ENCODE measurements at places on chromosomes 1 and 21.

GRCh38 chr1:246856371-246856770 is 75.4 kb downstream of the AHCTF1 start:
- no peak for DNase-seq

GRCh38 chr21:36790616-36791015 is 91.7 kb downstream of the SIM2 start:
- DNase-seq = no peak

- no peak for DNase-seq
Observed at GRCh38 chr1:14907416-14907815, 246.1 kb upstream of the TMEM51 start.

DNA sequence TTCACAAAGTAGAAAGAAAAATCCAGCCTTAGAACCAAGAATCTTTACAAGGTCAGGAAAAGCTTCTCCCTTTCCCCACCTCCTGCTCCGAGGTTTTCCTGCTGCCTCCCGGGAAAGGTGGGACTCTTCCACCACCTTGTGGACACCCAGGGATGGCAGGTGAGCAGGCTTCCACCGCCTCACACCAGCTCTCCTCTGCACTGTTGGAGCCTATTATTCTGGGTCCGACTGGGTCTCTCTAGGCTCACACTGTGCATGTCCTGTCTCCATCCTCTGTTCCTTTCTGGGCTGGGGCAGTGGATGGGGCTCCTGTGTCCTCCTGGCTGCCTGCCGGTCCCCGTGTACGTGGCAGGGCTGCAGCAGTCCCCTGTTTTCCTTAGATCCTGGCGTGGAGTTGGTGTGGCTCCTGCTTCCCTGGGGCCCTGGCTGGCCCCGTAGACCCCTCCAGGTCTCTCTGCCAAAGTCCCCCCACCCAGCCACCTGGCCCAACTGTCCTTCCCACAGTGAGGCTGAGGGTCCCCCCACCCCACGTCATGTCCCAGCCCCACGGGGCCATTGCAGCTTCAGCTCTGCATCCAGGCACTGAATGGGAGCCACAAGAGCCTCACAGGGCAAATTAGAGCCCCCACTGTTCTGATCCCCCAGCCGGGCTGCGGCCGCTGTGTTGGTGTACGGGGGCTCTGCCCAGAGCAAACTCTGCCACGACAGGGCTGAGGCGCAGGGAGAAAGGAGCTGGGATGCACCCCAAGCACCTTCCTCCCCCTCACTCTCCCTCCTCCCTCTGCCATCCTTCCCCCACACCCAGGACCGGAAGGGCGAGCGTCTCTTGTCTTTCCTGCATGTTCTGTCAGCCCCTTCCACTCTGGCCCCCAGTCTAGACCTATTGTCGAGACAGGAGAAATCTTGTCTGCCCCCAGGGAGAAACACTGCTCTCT is 3.3 kb upstream of the SLC45A1 start:
- peak; percentile 14 for DNase-seq

DNA sequence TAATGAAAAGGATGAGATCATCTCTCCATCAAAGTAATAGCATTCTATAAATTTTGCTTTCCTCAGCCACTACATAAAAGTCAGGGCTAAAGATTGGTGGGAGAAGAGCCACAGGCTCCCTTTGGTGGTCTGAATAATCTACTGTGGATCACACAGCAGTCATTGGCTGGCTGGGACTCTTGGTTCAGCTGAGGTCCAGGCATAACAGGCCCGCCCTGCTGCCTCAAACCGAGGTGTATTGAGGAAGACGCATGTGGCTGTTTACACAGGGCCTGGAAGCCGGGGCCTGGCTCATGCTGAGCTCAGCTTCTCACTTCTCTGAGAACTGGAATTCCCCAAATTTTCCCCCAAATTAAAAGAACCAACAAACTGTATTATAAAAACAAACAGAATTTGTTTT is 139.2 kb downstream of the PTPRC start:
- no peak for DNase-seq

- no peak for DNase-seq
Observed at GRCh38 chr1:172870901-172871606, 179.7 kb downstream of the TNFSF18 start.

GRCh38 chr1:85109475-85109874 is 61.2 kb upstream of the MCOLN3 start:
- DNase-seq = peak; percentile 5

DNA sequence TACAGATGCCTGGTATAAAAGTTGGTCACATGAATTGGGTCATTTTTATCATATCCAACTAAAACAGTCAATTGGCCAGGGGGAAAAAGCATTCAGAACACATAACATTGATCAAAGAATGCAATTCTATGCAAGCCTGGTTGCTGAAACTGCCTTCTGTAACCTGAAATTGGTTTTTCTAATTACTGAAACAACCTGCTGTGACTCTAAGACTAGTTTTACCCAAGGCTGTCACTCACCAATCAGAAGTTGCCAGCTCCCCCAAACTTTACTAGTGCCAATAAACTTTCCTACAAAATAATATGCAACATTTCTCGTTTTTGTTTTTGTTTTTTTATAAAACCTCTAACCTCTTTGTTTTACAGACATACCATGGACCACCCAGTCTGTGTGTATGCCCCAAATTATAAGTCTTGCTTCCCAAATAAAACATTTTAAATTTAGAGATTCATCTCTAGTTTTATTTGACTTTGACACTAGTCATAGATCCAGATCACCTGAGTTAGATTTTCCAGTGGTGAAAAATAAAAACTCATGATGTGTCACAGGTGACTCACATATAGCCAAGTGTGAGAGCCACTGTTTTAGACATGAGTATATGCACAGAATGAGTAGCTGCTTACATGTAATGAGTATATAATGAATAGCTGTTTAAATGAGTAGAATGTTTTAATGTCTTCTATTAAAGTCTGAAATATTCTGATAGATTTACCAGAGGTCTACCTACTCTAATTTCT is 64.2 kb upstream of the CR2 start:
- no peak for DNase-seq

- no peak for DNase-seq
Observed at GRCh38 chr21:18725653-18726052, 322.1 kb upstream of the TMPRSS15 start.

DNA sequence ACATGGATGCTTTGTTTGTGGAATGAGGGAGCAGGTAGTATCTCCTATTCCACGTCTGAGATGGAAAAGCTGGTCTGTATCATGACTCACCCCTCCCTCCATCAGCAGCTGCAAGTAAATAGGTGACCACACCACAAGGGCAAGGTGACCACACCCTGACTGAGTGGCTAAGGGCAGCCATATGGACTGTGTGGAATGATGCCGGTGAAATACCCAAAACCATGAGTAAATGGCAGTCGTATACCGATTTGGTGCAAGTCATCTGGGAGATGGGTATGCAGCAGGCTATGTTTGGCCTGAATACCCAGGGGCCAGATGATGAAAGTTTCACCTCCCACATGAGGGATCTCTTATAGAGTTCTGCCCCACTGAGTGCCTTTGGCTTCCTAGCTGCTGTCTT is 15.8 kb upstream of the UBE2U start:
- DNase-seq = no peak

GRCh38 chr1:156539818-156540355 is 32.5 kb downstream of the IQGAP3 start:
- no peak for DNase-seq

DNA sequence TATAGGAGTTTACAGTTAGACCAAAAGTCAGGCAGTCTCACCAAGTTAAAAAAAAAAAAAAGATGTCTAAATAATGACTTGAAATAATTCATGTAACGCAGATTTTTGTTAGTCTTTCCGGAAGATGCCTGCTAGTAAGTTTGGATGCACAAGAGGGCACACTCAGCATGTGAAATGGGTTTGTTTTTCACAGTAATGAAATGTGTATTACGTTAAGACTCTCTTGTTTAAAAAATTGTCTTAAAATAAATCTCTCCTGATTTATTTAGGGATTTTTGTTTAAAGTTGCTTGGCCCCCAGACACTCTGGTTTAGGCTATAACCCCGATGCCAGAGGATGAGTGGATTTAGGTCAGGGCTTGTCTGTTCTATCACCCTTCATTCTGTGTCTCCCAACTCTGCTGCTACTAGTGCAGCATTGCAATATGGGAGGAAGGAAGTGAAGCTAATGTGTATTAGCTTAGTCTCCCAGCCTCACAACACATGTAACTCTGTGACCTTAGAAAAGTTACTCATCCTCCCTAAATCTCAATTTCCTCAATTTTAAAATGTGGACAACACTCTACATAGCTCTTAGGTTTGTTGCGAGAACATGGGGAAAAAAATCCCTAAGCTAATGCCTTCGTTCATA is 25.7 kb downstream of the CTH start:
- no peak for DNase-seq

- no peak for DNase-seq
Observed at GRCh38 chr1:245067257-245067656, 87.5 kb upstream of the KIF26B start.

GRCh38 chr1:20343149-20343937 is 52.7 kb downstream of the VWA5B1 start:
- no peak for DNase-seq

GRCh38 chr1:16175610-16176553 is 20.0 kb upstream of the EPHA2 start:
- no peak for DNase-seq

- DNase-seq = no peak
Observed at GRCh38 chr1:222928212-222928611, 113.4 kb downstream of the DISP1 start.

All from activated CD4-positive, alpha-beta T cell treated with anti-CD3 and anti-CD28 coated beads for 24 hours (primary cell).